ENCODE measurements at places on chromosomes 16 and 17. TPM values are rescaled to one million over a fixed set of nuclear protein-coding genes. Genes with fewer than 3 reads are reported as not detected.

- no peaks in the 10 kb centered on the region for H3K36me3 ChIP-seq
- DNase-seq = no peak
- H3K4me3 ChIP-seq = no peak overlapping the region
- no peak overlapping the region for H3K27ac ChIP-seq
- H3K4me1 ChIP-seq = no peaks in the 10 kb centered on the region
Observed at GRCh38 chr16:17509194-17509593, 38.4 kb upstream of the XYLT1 start.

DNA sequence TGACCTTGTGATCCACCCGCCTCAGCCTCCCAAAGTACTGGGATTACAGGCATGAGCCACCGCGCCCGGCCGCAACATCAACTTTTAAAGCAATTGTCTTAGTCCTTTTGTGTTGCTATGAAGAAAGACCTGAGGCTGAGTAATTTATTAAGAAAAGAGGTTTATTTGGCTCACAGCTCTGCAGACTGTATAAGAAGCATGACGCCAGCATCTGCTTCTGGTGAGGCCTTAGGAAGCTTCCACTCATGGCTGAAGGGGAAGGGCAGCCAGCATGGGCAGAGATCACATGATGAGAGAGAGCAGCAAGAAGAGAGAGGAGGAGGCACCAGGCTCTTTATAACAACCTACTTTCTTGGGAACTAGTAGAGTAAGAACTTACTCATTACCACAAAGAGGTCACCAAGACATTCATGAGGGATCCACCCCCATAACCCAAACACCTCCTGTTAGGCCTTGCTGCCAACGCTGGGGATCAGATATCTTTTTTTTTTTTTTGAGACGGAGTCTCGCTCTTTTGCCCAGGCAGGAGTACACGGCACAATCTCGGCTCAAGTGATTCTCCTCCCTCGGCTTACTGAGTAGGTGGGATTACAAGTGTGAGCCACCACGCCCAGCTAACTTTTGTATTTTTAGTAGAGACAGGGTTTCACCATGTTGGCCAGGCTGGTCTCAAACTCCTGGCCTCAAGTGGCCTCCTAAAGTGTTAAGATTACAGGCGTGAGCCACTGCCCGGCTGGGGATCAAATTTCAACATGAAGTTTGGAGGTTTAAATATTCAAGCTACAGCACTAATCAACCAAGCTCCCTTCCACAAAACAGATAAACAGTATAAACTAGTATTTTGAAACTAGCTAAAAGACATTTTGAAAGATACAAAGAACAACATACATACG lies 21.4 kb upstream of the GPT2 start:
- DNase-seq = no peak
- peaks cover 4% of the 10 kb centered on the region for H3K4me1 ChIP-seq
- H3K27me3 ChIP-seq = no peaks in the 10 kb centered on the region
- H3K36me3 ChIP-seq = no peaks in the 10 kb centered on the region
- H3K4me3 ChIP-seq = no peak overlapping the region

- peaks cover 27% of the 10 kb centered on the region for H3K4me1 ChIP-seq
- H3K36me3 ChIP-seq = no peaks in the 10 kb centered on the region
- no peaks in the 10 kb centered on the region for H3K27me3 ChIP-seq
- no peak for DNase-seq
- H3K4me3 ChIP-seq = no peak overlapping the region
Observed at GRCh38 chr17:41403404-41404023, 6.1 kb upstream of the KRT31 start.

The MON1B gene
- 52.3 TPM for total RNA-seq

The ADAT1 gene
- 47.6 TPM for total RNA-seq

DNA sequence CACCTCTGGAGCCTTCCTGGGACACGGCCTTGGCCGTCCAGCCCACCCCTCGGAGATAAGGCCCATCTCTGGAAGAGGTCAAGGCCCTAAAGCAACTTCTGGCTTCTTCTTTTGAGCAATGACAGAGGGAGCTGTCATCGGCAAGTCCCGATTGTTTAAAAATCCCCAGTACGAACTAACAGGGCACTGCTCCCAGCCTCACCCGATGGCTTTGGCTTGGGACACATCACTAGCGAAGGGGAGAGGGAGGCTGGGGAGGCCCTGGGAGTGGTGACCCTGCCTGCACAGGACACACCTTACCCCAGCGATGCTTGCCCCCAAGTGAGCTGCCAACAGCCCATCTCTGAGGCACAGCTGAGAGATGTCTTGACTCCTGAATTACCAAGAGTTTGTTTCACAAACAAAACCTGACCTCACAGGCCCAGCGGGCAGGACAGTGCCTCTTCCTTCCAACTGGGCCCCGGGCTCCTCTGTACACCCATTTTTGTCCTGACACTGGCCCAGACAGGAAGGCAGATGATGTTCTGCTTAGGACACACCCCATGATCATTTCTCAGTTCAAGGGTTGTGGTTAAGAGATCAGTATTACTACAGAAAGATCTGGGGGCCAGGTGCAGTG lies 4.8 kb downstream of the SYNGR2 start:
- peak overlapping the region; percentile 27 for H3K27ac ChIP-seq
- H3K36me3 ChIP-seq = peaks cover 22% of the 10 kb centered on the region
- peaks cover 82% of the 10 kb centered on the region for H3K4me1 ChIP-seq
- H3K27me3 ChIP-seq = no peaks in the 10 kb centered on the region

The RAMP2 gene
- total RNA-seq = not detected

DNA sequence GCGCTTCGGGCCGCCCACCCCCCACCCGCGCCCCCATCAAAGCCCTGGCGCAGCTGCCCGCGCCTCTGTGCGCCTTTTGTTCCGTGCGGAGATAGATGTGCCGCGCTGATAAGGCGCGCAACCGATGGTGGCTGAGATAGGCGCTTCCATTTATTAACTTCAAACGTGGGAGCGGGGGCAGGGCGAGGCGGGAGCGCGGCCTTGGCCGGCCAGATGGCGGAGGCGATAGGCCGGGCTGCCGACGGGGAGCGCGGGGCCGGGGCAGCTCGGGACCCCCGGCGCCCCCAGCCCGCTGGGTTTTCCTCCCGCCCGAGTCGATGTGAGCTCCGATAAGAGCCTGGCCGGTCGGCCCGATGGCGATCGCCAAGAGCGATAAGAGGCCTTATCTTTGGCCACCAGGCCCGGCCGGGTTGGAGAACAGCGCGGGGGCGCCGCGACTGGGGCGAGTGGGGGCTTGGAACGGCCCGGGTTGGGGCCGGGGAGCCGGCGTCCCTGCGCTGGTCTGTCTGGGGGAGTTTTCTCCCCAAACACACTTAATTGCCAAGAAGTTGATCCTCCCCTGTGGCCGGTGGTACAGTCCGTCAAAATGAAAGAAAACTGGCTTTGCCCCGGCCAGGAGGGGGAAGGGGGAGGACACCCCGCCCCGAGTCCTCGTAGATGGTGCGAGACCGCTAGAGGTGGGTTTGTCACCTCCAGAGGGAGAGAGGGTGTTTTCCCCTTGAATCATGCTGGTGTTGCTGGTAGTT lies 2.7 kb downstream of the ZFPM1 start:
- H3K4me3 ChIP-seq = peak overlapping the region; percentile 69
- H3K27ac ChIP-seq = no peak overlapping the region

- H3K36me3 ChIP-seq = no peaks in the 10 kb centered on the region
- H3K27ac ChIP-seq = no peak overlapping the region
- DNase-seq = no peak
- H3K27me3 ChIP-seq = no peaks in the 10 kb centered on the region
- H3K4me1 ChIP-seq = no peaks in the 10 kb centered on the region
Observed at GRCh38 chr17:5846001-5846400, 224.2 kb upstream of the WSCD1 start.

DNA sequence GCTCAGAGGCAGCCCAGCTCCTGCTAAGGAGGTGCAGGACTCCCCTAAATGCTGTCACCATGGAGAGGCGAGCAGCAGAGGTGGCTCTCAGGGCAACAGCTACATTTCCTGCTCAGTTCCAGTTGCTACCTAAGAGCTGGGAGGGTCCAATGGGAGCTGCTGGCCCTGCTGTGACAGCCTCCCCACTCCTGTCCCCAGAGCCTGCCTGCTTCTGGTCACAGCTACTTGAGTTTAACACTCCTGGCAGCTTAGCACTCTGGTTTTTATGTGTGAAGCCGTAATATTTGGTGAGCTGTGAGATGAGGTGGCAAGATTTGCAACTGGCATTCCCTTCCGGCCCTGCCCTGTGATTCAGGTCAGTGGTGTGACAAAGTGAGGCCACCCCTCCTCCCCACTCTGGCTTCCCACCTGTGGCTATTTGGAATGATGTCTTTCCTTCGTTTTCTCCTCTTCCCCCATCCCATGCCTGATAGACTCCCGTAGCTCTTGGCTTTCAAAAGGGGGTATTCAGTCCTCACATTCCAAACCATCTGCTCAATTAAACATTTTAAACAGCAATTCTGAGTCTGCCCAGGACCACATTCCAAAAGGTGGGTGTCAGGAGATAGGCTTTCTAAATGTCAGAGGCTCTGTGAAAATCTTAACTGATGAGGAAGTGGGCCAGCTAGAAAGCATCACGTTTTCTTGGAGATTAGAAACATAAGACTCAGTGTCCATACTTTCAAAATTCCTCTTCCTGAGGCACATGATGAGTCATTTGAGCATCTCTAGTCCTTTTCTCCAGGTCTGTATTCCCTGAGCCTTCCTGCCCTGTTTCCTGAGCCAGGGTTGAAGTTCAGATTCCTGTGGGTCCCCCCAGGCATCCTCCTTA lies 42.6 kb upstream of the SKAP1 start:
- no peak for DNase-seq
- H3K27ac ChIP-seq = no peak overlapping the region
- H3K27me3 ChIP-seq = no peaks in the 10 kb centered on the region
- peaks cover 6% of the 10 kb centered on the region for H3K4me1 ChIP-seq
- H3K36me3 ChIP-seq = no peaks in the 10 kb centered on the region

The XYLT1 gene
- total RNA-seq = 26.0 TPM

The SLC13A2 gene
- not detected for total RNA-seq

The VASN gene
- 0.70 TPM for total RNA-seq

The SLFN11 gene
- total RNA-seq = 16.5 TPM

The SAMD14 gene
- total RNA-seq = 0.33 TPM

The BCAR1 gene
- total RNA-seq = 0.08 TPM

The AGRP gene
- total RNA-seq = not detected

GRCh38 chr16:85220964-85221731 lies 108.9 kb upstream of the CIBAR2 start:
- H3K4me1 ChIP-seq = no peaks in the 10 kb centered on the region
- H3K27me3 ChIP-seq = no peaks in the 10 kb centered on the region
- no peak overlapping the region for H3K27ac ChIP-seq
- no peak overlapping the region for H3K4me3 ChIP-seq
- no peaks in the 10 kb centered on the region for H3K36me3 ChIP-seq

DNA sequence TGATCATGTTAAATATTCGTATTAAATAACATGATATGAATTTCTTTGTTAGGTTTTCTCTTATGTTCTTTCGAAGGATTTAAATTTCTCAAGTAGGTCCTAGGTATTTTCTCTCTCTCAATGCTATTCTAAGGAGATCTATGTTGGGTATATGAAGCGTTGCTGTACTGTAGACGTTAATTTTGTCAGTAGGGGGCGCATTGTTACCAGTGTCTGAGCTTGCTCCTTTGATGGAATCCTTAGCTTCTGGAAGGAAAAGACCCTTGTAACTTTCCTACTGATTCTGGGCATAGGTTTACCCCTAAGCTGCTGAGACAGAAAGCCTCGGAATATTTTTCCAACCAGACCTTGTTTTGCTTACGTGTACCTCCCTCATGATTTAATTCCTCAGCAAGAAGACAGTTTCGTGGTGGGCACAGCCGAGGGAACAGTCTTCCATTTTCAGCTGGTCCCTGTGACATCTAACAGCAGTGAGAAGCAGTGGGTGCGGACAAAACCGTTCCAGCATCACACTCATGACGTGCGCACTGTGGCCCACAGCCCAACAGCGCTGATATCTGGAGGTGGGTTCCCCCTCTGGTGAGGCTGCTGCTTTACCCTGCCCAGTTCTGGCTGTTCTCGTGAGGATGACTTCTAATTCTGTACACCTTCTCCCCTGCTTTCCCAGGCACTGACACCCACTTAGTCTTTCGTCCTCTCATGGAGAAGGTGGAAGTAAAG lies 17.9 kb downstream of the UTP4 start:
- no peaks in the 10 kb centered on the region for H3K27me3 ChIP-seq
- peak; percentile 24 for DNase-seq
- H3K4me3 ChIP-seq = no peak overlapping the region
- no peak overlapping the region for H3K27ac ChIP-seq

DNA sequence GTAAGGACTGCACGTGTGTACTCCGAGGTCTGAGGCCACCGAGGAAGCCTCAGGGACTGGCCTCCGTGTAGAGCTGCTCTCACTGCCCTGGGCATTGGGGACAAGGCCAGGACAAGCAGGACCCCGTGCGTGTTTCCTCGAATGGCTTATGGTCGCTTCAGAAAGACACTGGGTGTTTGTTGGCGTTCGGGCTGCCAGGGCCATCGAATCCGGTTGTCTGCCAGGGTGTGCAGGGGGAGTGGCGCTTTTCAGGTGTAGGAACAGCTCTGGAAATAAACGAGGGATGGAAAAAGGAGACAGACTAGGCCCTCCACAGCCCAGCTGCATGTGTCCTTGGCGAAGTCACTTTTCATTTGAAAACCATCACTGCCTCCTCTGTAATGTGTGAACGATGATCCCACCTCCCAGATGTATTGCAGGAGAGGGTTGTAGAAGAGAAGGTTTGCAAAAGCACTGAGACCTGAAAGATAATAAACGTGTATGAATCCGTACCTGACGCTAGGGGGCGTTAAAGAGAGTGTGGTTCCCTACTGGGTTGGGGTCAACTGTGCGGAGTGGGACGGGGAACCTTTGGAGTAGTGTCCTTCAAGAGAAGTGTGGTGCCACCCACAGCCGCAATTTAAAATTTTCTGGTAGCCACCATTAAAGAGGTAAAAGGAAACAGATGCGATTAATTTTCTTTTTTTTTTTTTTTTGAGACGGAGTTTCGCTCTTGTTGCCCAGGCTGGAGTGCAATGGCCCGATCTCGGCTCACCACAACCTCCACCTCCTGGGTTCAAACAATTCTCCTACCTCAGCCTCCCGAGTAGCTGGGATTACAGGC lies 2.1 kb upstream of the ZSCAN10 start:
- H3K36me3 ChIP-seq = no peaks in the 10 kb centered on the region
- no peaks in the 10 kb centered on the region for H3K27me3 ChIP-seq
- H3K4me1 ChIP-seq = peaks cover 44% of the 10 kb centered on the region
- no peak overlapping the region for H3K27ac ChIP-seq

DNA sequence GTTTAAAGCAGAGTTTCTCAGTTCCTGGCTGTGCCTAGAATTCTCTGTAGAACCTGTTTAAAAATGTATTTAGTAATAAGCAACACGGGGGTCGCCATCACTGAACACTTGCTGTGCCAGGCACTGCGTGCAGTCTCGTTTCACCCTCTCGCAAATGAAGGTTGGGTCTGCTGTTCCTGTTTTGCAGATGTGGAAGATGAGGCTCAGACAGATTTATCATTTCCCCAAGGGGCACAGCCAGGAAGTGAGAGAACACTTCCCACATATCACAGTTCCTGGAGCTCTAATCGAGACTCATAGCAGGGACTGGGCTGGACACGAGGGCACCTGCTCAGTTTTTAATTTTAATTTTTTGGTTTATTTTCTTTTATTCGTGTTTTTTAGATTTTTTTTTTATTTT lies 122.7 kb downstream of the ABCC6 start:
- H3K4me3 ChIP-seq = no peak overlapping the region
- H3K4me1 ChIP-seq = no peaks in the 10 kb centered on the region
- H3K36me3 ChIP-seq = peaks cover 54% of the 10 kb centered on the region
- no peak overlapping the region for H3K27ac ChIP-seq
- DNase-seq = no peak
- no peaks in the 10 kb centered on the region for H3K27me3 ChIP-seq

GRCh38 chr17:19904412-19904811 lies 36.7 kb upstream of the ULK2 start:
- no peaks in the 10 kb centered on the region for H3K27me3 ChIP-seq
- no peak for DNase-seq
- no peaks in the 10 kb centered on the region for H3K4me1 ChIP-seq
- peaks cover 63% of the 10 kb centered on the region for H3K36me3 ChIP-seq
- H3K27ac ChIP-seq = no peak overlapping the region
- H3K4me3 ChIP-seq = no peak overlapping the region

All from CD4-positive, alpha-beta T cell (primary cell).